ENCODE measurements at places on chromosomes 6 and 20.

DNA sequence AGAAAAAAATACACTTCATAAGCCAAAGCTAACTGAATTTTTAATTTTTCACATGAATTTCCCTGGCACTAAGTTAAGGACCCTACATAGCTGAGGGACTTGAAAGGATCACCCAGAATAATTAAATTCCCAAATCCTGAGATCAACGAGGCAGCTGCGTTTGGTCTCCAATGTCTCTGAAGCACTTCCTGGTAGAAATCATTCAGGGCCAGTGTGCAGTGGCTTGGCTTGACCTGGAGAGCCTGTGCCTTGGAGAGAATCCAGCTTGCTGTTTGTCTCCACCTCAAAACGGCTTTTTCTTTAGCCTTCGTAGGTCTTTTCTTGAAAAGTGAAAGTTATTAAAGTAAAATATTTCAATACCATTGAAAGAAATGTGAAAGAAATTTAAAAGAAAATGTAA, 92.4 kb downstream of the SMOC2 start:
- DNase-seq, result no peak

DNA sequence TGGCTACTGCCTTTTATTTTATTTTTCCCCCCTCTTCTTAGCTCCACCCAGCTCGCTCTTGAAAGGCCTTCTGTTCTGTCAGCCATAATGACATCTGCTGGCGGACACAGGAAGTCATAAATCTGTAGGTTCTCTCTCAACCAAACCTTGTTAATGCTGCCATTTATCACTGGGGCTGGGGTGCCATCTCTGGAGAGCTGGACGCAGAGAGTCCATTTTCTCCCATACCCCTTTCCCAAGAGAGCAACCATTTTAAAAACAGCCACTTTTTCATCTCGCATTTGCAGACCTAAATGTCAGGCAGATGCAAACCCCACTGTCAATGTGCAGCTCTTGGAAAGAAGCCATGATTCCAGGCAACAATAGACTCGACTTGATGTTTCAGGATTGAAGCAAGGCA, 13.0 kb upstream of the TSHZ2 start:
- no peak for DNase-seq

GRCh38 chr20:60630609-60631008, 621.5 kb upstream of the CDH4 start:
- DNase-seq, result no peak

GRCh38 chr6:163354085-163354484, 60.4 kb upstream of the QKI start:
- no peak for DNase-seq

- no peak for DNase-seq
Observed at GRCh38 chr20:19008497-19008896, 194.9 kb downstream of the SCP2D1 start.

DNA sequence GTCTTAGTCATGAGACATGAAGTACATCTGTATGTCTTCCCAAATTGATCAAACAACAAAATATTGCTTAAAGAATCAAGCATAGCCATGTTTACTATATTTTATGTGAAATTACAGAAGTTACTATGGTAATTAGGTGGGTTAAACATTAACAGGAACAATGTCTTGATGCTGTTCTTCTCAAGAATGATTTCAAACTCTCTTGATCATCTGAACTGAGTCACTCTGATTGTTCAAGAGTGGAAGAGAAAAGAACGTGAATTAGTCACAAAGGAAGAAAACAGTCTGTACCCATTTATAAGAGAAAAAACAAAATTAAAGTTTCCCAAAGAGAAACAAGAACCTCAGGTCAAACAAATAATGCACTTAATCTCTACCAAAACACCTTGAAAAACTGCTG, 62.2 kb upstream of the NUP153 start:
- no peak for DNase-seq

GRCh38 chr6:84035484-84035883, 1.9 kb downstream of the MRAP2 start:
- no peak for DNase-seq

- DNase-seq, result no peak
Observed at GRCh38 chr6:11200356-11200755, 32.1 kb downstream of the NEDD9 start.

- DNase-seq, result no peak
Observed at GRCh38 chr20:35004051-35004725, 48.5 kb downstream of the MYH7B start.

- DNase-seq, result no peak
Observed at GRCh38 chr6:130306377-130306776, 59.4 kb upstream of the TMEM200A start.

DNA sequence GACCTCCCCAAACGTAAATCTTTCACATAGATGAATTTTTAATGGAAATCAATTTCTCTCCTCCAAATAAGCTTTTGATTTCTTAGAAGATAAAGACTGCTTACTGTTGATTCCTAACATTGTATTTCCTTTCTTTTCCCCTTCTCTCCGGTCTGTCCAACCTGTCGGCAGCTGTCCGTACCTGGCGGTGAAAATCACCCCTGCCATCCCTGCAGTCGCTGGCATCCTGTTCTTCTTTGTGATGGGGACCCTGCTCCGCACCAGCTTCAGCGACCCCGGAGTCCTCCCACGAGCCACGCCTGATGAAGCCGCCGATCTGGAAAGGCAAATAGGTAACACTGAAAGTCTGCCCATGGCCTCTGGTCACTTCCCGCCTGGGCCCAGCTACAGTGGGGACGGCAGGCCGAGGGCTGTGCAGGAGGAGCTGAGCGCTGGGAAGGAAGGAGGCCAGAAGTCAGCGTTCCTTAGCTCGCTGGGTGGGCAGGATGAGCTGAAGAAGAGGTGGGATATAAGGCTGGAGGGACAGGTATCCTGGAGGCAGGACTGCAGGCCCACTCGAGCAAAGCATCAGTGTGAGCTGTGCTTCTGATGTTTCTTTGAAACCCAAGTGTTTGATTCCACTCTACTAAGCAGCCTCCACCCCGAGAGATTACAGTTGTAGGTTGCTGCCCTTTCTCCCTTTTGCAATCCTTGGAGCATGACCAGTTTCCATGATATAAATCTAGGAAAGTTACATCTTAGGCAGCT, 161.6 kb downstream of the ZDHHC14 start:
- no peak for DNase-seq

GRCh38 chr6:6869094-6869493, 238.7 kb upstream of the RREB1 start:
- DNase-seq, result no peak

GRCh38 chr6:155380666-155381332, 66.5 kb upstream of the TFB1M start:
- peak; percentile 0 for DNase-seq

DNA sequence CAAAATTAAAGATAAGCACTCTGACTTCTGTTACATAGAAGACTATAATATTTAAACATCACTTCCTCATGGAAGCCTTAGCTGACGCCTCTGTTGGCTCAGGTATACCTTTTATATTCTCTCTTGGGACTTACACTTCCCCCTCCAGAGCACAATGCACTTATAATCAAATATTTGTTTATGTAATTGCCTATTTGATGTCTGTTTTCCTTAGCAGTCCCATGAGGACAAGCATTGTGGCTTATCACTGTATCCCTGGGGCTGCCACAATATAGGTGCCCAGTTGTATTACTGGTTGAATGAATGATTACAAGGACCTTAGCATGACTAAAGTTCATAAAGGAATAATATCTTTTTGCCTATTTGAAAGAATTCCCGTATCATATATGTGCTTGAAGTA, 186.7 kb upstream of the VGLL2 start:
- no peak for DNase-seq

- DNase-seq, result no peak
Observed at GRCh38 chr6:7445885-7446461, 56.4 kb downstream of the RIOK1 start.

DNA sequence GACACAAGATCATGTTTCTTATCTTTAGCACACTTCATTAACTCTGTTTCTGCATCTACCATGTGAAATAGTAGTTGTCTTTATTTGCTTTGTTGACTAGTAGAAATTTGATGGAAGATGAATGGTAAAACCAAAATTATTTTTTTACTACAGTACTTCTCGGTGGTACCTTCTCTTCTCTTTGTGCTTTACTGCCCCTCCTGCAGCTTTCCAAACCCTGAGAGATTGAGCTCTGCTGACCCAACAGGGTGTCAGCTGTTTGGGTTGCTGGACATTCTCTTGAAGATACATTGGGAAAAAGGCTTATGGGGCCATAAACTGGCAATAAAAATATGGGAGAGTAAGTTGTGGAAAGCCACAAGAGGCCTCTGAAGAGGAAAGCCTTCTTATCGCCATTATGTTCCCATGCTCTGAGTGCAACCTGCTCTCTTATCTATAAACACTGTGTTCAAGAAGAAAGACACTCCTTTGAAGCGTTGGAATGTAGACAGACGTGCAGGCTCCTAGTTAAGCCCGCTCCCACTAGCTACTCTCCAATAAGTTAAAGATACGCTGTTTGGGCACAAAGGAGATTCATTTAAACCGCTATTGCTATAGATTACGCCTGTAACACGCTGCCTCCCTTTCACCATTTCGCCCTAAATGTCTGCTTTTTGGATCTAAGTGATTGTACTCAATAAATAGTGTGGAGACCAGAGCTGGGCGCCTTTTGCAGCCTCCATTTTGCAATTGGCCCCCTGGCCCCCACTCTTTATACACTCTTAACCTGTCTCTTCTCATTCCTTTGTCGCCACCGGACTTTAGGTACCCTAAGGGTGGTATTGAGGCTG, 60.1 kb upstream of the PRSS16 start:
- no peak for DNase-seq

GRCh38 chr20:47532002-47532401, 30.3 kb downstream of the NCOA3 start:
- DNase-seq, result no peak

DNA sequence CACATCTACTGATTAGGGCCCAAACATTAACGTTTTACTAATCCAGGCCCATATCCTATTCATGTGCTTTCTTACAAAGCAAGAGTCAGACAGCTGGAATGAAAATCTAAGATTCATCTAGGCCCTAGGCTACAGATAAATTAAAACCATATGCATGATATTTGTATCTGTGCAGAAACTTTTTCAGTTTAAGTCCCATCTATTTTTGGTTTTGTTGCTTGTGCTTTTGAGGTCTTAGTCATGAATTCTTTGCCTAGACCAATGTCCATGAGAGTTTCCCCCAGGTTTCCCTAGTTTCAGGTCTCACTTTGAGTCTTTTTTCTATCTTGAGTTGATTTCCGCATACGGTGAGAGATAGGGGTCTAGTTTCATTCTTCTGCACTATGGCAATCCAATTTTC, 20.2 kb downstream of the ADNP start:
- DNase-seq, result no peak

- DNase-seq, result no peak
Observed at GRCh38 chr20:49603209-49603627, 35.3 kb upstream of the PTGIS start.

GRCh38 chr6:63997221-63997620, 361.6 kb downstream of the PHF3 start:
- no peak for DNase-seq

- no peak for DNase-seq
Observed at GRCh38 chr20:57079031-57080005, 187.1 kb downstream of the BMP7 start.

DNA sequence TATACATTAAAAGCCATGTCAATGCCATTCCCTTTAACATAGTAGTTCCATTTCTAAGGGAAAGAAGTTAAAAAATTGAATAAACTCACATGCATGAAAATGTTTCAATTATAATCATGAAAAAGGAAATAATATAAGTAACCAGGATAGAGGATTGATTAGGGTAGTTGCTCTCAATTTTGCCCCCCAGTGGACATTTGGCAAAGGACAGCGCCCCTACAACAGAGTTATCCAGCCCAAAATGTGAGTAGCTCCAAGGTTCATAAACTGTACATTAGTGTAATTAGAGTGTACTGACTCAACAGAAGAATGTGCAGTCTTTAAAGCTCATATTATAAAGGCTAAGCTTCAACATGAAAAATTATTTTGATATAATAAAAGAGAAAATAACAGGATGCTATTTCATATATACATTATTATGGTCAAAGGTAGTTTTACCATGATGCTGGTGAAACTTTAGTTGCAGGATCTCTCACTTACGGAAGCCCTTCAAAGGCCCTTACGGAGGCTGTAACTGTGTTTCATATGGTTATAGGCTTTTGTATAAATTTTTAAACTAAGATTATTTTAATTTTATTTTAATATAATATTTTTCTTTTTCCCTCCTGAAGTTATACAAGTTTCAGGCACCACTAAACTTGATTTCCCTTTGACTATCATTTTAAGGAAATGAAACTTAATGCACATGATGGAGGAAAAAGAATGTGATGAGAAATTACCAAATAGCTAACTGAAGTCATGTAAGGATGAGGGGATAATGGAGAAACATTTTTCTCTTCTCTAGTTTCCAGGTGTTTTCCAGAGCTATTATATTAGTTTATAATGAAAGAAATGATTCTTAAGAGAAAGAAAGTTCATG, 403.6 kb downstream of the PLCB1 start:
- DNase-seq, result no peak
